Hindlimb muscle (tissue), 1 donor: ENCODE measurements at places on chromosomes 6 and 20.

DNA sequence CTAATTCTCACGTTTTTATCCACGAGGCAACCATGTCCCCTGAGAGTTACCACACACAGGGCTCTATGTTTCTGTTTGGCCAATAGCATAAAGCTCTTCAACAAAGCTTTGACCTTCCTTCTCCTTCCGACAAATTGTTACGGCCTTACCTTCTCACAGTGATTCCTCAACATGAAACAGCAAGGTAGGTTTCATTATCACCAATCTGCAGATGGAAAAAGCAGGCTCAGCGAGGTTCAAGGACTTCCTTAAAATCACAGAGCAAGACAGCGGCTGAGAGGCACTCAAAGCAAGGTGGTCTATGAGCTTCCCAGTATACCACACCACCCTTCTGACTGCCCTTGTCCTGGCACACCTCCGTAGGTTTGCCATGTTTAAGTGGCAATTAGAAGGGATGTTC lies 360.0 kb downstream of the CD83 start:
- no peak for DNase-seq

DNA sequence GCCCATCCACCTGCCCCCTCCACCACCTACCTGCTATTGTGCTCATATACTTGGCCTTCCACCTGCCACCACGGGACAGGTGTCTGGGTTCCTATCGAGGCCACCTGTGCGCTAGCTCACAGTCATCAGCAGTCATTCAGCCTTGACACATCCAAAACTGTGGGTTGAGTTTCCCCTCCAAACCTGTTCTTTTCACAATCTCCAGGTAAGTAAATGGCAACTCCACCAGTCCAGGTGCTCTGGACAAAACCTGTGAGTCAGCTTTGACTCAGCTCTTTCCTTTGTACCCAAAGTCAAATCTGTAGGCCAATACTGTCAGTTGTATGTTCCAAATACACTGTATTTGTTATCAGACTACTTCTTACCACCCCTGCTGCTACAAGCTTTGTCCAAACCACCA lies 52.6 kb downstream of the SPTLC3 start:
- no peak for DNase-seq

DNA sequence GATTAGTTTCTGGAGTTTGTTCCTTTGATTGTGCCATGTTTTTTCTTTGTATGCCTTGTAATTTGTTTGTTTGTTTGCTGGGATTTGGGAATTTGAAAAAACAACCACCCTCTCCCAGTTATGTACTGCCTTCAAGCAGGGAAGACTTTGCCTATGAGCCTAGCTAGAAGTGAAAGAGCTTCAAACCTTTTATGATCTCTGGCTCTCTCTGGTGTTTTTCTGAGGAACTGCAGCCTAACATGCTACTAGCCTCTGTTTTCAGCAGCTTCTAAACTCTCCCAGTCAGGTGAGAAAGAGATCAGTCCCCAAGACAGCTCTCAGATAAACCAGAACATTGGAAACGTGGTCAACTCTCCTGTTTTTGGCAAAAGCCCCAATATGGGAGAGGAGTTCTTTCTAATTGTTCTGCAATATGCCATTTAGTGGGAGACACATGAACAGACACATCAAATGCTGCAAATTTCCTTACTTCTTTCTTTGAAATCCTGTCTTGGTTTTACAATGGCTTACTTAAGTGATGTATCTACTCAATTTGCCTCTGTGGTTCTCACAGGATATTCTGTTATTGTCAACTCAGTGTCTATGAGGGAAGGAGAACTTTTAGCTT lies 58.9 kb upstream of the SERINC1 start:
- DNase-seq, result peak; percentile 47

GRCh38 chr6:7341989-7342742 lies 29.2 kb upstream of the SSR1 start:
- DNase-seq, result no peak

- no peak for DNase-seq
These were observed 238.1 kb downstream of the RNGTT start for GRCh38 chr6:88725111-88725975.

GRCh38 chr6:3635482-3635881 lies 116.0 kb downstream of the PXDC1 start:
- no peak for DNase-seq

DNA sequence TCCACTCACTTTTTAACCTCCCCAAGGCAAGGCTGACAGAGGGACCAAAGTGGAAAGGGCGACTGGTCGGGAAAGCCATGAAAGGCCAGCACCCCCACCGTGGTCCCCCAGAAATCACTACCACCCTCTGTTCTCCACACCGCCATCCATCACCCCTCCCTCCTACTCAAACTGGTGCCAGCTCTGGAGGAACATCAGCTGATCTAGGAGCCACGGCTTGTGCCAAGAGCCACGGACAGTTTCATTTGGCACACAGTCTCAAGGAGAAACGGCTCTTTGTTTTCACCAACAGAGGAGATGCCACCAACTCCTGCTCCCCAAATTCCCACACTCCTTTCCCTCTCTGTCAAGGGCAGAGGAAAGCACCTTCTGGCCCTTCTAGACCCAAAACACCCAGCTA lies 26.0 kb downstream of the TBC1D7 start:
- DNase-seq, result no peak

- peak; percentile 51 for DNase-seq
These were observed 153.2 kb downstream of the AIG1 start for GRCh38 chr6:143213859-143214376.

GRCh38 chr20:23663180-23663579 lies 25.4 kb upstream of the CST3 start:
- DNase-seq, result no peak

GRCh38 chr20:2102585-2103460 lies 1.2 kb downstream of the STK35 start:
- DNase-seq, result peak; percentile 93

GRCh38 chr6:150586850-150587359 lies 12.8 kb upstream of the PLEKHG1 start:
- DNase-seq, result no peak

DNA sequence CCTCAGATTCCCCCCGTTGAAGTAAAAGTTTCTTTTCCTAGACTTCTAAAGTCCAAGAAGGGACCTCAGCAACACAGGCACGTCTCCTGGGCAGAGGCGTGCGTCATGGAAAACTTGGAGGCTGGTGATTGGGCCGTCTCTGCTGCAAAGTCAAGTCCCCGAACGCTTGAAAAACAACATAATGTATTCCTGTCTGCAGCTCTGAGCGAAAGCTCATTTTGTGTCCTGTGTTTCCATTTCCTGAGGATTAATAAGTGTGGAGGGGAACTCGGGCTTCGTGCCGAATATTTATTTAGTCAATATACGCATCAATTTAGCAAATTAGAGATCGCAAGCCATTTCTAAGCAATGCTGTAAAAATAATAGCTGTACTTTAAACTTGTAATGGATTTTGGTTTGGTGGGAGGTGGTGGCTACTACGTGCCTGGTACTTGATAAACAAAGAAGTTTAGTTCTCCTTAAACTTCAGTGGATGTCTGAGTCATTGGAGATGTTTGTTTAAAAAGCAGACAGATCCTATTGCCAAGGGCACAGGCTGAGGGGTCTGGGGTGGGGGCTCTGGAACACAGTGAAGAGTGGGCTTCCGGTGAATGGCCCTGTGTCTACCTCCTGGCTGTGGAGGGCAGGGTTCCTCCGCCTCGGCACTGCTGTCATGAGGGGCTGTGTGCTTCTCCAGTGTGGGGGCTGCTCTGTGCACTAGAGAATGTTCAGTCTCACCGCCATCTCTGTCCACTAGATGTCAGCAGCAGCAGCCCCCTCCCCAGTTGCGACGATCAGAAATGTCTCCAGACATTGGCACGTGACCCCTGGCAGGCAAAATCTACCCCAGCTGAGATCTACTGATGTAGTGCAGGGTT lies 21.8 kb downstream of the PCK1 start:
- peak; percentile 81 for DNase-seq

GRCh38 chr20:58168843-58169242 lies 59.6 kb downstream of the ANKRD60 start:
- no peak for DNase-seq

- DNase-seq, result no peak
These were observed 460.9 kb upstream of the KHDRBS2 start for GRCh38 chr6:62746968-62747367.

DNA sequence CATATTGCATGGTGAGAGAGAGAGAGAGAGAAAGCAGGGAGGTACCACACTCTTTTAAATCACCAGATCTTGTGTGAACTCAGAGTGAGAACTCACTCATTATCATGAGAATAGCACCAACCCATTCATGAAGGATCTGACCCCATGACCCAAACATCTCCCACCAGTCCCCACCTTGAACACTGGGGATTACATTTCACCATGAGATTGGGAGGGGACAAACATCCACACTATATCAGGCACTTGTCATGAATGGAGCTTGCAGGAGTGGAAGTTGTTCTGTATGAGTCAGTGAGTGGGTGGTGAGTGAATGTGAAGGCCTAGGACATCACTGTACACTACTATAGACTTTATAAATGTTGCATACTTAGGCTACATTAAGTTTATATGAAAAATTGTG lies 47.7 kb upstream of the RNF182 start:
- DNase-seq, result no peak

DNA sequence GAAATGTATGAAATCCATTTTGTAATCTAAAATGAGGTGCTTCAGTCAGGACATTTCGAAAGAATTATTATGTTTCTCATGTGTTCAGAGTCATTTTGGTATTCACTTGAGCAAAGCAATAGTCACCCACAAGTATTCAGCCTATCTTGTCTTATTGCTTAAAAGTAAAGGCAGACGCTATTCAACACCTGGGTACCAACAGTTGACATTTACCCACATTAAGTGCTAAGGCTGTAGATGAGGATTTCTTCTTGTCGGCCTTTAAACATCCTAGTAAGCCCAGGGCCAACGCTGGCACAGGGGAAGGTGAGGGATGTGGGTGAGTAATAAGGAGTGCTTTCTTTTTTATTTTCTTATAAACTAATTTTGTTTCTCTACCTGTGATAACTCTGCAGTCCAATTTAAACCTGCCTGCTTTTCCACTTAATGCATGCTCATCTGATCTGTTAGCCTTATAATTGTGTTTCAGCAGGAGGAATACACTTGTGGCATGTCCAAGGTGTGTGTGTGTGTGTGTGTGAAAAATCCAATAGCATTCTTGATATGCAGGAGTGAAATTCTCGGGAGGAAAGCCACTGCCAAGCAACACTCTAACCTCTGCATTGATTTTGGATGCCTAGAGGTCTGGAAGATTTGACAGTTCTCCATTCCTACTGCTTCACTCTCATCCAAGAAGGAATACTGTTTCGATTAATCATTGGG lies 252.0 kb downstream of the SOX4 start:
- DNase-seq, result no peak

GRCh38 chr6:104326173-104327001 lies 533.3 kb downstream of the HACE1 start:
- no peak for DNase-seq

DNA sequence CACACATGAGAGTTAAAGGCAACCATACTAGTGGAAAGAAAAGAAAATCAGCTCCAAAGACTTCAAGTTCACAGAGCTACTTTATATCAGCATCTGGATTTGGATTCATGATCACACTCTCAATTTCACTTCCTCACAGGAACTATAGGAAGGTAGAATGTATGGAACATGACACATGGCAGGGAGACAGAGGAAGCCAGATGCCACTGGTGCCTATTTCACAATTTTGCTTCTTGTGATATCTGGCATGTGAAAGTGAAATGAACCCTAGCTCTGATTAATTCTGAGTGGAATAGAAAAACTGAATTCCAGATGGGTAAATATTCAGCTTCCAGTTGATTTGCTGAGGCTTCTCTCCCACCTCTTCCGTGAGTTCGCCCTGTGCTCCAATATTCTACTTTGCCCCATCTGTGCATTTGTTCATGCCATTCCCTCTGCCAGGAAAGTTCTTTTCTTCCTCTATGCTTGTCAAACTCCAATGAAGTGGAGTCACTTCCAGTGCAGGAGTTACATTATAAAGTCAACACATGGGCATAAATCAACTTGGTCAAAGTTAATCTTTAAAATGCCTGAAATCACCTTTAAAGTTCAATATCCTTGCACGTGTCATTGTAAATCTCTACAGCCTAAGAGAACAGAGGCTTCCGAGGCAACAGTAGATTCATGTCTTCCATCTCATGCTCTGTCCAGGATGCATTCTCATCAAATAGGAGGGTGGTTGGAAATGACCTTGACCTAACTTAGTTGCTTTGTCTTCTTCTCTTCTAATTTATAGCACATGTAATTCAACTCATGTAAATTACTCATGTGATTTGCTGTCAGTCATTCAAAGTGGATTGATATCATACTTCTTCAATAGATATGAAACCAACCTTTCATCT lies 275.3 kb downstream of the HIVEP2 start:
- no peak for DNase-seq

- no peak for DNase-seq
These were observed 32.8 kb downstream of the GSS start for GRCh38 chr20:34922654-34923381.

DNA sequence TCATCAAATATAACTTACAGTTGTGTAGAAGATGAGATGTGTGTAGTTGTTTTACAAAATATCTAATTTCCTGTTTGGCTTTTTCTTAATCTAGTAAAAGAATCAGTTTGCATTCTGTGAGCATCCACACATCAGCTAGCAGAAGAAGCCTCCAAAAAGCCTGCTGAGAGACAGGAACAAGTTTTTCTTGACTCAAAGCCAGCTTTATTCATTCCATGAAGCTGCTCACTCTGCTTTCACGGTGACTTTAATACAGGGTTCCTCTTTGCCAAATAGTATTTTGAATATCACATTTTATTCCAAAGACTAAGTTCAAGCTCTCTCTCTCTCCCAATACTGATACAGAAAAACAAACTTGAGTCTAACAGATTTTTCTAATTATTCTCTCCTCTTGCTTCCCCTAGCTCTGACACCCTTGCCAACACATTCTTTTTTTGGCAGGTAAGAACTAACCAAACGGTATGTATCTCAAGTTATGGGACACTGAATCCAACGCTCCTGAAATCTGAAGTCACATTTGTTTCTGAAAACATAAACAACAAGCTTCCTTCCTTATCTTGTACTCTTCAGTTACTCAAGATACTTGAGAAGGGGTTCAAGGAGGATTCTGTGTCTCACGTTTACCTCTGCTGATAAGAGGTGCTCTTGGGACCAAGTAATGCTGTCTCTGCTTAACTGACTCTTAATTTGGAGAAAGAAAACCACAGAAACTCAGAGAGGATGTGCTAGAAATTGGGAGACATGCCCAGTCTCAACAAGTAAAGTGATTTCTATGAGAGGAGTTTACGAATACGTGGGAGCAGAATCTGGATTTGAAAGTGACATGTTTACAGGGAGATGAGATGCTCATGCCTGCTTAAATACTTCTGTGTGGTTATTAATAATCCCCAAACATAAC lies 184.2 kb upstream of the SPTLC3 start:
- DNase-seq, result peak; percentile 66

- peak; percentile 47 for DNase-seq
These were observed 659.7 kb downstream of the KIF16B start for GRCh38 chr20:15913391-15914025.

DNA sequence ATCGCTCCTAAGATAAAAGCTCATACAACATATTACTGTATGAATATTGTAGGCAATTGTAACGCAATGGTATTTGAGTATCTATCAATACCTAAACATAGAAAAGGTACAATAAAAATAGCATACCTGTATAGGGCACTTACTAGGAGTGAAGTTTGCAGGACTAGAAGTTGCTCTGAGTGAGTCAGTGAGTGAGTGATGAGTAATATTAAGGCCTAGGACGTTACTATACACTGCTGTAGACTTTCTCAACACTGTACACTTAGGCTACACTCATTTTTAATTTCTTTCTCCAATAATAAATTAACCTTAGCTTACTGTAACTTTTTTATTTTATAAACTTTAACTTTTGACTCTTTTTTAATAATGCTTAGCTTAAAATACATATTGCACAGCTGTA lies 546.9 kb downstream of the HACE1 start:
- no peak for DNase-seq
